ENCODE measurements at places on chromosomes 4 and X. TPM values are rescaled to one million over a fixed set of nuclear protein-coding genes. Genes with fewer than 3 reads are reported as not detected.

The GABRB1 gene
- polyA plus RNA-seq, result not detected

The SLC39A8 gene
- polyA plus RNA-seq, result 179 TPM

The SNCA gene
- 7.1 TPM for polyA plus RNA-seq

The LANCL3 gene
- polyA plus RNA-seq, result 0.74 TPM

The ADH1C gene
- polyA plus RNA-seq, result 14.8 TPM

The RHOH gene
- 35.8 TPM for polyA plus RNA-seq
